NCI-H510A (cell line): ENCODE measurements at places on chromosomes 2 and 18.

GRCh38 chr2:239531456-239532241, 130.8 kb upstream of the HDAC4 start:
- no peak for DNase-seq

DNA sequence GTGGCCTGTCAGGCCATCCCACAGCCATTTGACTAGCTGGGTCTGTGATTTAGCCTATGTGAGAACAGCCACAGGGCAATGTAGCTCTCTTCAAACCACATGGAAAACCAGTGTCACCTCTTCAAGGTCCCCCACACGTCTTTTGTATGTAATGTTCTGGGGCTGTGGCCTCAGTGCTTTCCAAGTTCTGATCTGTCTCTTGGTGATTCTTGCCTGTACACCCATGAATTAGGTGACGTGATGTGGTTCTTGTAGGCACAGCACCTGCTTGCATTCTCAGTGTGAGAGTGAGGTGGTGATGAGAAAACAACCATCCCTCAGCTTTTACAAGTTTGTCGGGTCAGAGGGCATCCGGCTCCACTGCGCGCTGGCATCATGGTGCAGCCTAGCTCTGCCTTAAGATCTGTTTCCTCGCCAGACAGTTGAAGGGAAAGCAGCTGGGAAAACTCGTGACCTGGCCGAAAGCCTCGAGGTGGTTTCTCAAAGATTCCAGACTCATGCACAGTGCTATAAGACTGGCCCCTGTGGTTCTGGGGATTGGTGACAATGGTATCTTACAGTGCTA, 125.8 kb downstream of the TANC1 start:
- no peak for DNase-seq

GRCh38 chr18:69371729-69372128, 29.0 kb upstream of the DOK6 start:
- no peak for DNase-seq

DNA sequence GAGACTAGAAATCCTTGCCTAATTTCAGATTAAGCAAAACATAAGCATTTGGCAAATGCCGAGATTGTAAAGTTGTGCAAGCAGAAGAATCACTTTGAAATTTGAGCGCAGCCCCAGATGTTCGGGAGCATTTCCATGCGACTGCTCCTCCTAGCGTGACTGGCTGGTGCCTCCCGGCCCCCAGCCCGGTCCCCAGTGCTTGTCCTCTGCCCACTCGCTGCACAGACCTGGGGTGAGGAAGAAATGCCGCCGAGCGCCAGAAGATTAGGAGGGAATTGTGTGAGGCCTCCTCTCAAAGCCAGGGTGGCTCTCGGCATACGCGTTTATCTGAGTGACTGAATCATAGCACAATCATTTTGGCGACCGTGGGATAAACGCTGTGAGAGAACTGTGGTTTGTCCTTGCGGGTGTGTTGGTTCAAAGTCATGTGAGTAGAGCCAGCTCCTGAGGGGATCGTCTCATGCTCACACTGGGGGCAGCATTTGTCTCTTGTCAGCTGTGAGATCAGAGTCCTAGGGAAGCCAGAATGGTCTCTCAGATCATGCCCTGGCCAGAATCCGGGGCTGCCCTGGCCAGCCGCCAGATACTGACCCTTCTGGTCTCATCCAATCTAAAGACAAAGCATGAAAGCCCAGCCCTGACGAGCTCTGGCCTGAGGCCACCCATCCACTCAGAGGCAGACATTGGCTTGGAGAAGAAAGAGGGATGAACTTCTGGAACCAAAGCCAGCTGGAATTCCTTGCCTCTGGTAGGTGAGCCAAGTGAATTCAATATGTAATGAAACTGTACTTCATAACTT, 189.3 kb downstream of the SH3RF3 start:
- no peak for DNase-seq

- no peak for DNase-seq
These were observed 23.9 kb upstream of the LNPK start for GRCh38 chr2:176025932-176026331.
